ENCODE measurements at places on chromosomes 4 and X.

DNA sequence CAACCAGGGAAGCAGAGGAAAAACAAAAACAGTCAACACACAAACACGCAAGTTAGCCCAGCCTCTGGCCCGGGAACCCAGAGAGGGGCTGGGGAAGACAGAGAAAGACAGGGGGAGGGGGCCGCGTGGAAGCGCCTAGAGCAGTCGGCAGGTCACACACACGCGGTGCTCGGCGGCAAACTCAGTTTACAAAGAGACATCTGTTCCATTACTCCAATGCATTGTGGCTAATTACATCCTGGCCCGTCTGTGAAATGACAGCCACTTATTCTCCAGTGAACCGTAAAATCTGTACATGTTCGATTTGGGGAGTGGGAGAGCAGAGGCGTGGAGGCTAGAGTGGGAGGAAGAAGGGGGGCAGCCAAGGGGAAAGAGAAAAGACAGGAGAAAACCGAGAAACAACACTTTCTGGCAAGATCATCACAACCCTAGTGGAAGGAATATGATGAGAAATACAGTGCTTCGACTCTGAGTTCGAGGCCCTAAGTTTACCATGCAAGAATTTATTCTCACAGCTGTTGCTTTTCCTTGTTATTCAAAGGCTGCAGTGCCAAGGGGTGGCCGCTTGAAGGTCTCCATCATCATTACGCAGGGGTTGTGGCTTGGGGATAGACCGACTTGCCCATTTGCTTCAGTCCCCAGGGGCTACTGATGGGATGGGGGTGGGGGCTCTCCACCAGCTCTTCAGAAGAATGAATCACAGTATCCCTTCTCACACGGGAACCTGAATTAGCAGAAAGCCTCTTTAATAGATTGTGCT lies 167.7 kb downstream of the MGST2 start:
- no peak for DNase-seq

GRCh38 chr4:143183513-143184216 lies 1.1 kb upstream of the USP38 start:
- DNase-seq, result no peak

DNA sequence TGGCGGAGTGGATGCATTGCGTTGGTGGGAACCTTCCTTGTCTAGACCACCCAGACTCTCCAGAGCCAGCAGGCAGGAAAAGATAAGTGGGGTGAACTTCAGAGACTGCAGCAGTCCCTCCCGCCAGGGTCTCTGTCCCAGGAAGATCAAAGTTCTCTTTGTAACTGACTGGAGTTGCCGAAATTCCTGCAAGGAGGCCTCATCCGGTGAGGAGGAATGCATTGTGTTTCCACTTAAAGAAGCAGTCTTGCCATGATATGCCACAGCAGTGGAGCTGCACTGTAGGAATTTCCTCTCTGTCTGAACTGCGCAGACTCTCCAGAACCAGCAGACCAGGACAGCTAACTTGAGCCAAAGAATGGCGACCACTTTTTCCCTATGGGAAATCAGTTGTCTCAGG lies 1190.4 kb downstream of the TECRL start:
- no peak for DNase-seq

DNA sequence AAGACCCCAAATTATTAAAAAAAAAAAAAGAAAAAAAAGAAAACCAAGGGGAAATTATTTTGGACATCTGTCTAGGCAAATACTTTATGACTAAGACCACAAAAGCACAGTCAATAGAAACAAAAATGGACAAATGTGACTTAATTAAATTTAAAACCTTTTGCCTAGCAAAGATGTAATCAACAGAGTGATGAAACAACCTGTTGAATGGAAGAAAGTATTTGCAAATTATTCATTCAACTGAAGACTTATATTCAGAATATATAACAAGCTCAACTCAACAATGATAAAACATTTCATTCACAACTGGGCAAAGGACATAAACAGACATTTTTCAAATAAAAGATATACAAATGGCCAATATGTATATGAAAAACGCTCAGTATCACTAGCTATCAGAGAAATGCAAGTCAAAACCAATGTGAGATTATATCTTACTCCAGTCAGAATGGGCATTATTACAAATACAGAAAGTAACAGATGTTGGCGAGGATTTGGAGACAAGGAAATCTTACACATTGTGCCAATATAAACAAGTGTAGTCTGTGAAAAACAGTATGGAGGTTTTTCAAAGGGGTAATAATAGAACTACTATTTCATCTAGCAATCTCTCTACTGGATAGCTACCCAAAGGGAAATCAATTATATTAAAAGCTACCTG lies 67.1 kb downstream of the FAAH2 start:
- DNase-seq, result no peak

GRCh38 chrX:17968367-17968766 lies 107.3 kb upstream of the RAI2 start:
- no peak for DNase-seq

DNA sequence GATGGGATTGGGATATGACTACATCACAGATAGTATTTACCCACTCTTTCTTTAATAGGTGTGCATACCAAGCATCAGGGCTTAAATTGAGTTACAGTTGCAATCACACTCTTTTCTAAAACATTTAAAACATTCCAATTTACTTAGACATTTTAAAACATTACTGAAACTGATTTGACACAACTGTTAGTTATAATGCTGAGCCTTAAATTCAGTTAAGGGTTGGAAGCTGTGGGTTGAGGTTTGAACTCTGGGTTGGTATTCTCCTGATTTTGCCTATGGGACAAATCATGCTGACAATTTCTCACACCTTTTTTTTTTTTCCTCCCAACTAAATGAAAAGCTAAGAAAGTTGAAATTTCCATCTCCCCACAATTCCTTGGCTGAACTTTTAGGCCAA lies 16.3 kb downstream of the SLIT2 start:
- no peak for DNase-seq

GRCh38 chr4:71229477-71230270 lies 109.1 kb upstream of the SLC4A4 start:
- DNase-seq, result peak; percentile 57

- DNase-seq, result peak; percentile 43
Observed at GRCh38 chrX:132652871-132653270, 164.0 kb upstream of the MBNL3 start.

DNA sequence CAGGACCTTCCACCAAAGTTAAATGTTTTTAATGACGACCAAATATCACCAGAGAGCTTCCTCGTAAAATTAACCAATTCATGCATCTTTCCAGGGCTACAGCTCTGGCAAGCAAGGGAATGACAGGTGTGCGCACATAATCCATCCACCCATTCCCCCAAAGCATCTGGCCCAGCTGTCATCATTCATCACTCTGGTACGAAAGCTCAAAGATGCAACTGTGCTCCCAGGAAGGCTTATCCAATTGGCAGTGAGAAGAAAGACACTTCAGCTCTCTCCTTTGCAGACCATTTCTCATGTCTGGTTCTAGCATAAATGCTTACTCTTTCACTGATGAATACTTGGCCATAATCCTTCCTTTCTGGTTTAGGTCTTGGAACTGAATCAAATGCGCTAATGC lies 139.2 kb downstream of the NSUN7 start:
- no peak for DNase-seq

GRCh38 chr4:2816401-2816954 lies 23.6 kb downstream of the SH3BP2 start:
- no peak for DNase-seq

DNA sequence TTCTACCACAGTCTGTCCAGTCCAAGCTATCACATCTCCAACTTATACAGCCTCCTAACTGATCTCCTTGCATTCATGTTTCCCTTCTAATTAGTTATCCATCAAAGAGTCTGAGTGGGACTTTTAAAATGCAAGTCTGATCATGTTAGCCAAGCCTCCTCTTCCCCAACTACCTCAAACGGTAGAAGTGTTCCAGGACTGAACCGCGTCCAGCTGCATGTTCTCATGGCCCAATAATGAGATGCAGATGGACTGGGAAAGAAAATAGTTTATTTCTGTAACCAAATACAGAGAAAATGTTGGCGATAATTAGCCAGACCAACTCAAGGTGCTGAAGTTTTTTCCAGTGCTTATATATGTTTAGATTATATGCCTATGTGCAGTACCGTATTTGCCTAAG lies 46.6 kb upstream of the PPP1R2C start:
- DNase-seq, result no peak

DNA sequence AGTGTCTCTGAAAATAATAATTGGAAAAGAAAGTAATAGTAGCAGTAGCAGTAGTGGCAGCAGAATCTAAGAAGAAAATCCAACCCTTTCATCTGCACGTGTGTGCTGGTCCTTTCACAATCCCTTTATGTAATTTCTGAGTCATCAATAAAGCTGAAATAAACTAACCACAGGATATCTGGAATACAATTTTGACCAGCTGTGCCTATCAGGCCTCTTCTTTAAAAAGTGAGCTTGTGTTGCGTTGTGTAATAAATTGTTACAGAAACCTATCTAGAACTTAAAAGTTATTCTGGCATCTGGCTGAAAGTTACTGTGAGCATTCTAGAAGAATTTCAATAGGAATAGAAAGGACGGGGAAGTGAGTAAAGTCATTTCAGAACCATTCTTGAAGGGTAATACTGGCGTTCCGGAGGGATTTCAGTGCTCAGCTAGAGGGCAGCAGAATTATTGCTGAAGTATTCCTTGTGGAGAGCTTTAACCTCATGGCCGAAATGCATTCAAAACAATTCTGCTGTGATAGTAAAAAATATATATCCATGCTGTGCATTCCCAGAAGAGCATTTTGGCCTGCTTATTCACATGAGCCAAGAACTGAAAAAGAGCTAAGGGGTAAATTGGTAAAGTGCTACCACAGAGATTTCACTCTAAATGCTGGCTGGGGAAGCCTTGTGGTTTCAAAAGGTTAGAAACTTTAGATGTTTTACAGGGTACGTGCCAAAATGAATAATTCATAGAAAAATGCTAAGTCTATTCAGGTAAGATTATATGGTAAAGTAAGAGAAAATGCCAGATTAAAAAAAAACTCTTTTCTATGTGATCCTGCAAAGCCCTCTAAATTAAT lies 260.6 kb downstream of the NKX6-1 start:
- peak; percentile 32 for DNase-seq

GRCh38 chr4:3403348-3403906 lies 38.3 kb upstream of the HGFAC start:
- DNase-seq, result no peak

- no peak for DNase-seq
Observed at GRCh38 chr4:168557658-168558057, 60.8 kb downstream of the PALLD start.

All from amniotic epithelial cell (primary cell).